Natural killer cell (primary cell): ENCODE measurements at places on chromosomes 5 and 9.

GRCh38 chr5:27727254-27727653, 688.9 kb upstream of the CDH9 start:
- no peak for DNase-seq

GRCh38 chr5:1937590-1937989, 54.9 kb upstream of the IRX4 start:
- no peak for DNase-seq

GRCh38 chr9:128116104-128117083, 11.1 kb downstream of the PTGES2 start:
- no peak for DNase-seq

GRCh38 chr5:42745856-42746255, 10.8 kb upstream of the CCDC152 start:
- DNase-seq = no peak

GRCh38 chr9:128979111-128979510, 31.6 kb downstream of the NUP188 start:
- DNase-seq = no peak

- no peak for DNase-seq
Observed at GRCh38 chr5:31962871-31963307, 211.2 kb downstream of the GOLPH3 start.

DNA sequence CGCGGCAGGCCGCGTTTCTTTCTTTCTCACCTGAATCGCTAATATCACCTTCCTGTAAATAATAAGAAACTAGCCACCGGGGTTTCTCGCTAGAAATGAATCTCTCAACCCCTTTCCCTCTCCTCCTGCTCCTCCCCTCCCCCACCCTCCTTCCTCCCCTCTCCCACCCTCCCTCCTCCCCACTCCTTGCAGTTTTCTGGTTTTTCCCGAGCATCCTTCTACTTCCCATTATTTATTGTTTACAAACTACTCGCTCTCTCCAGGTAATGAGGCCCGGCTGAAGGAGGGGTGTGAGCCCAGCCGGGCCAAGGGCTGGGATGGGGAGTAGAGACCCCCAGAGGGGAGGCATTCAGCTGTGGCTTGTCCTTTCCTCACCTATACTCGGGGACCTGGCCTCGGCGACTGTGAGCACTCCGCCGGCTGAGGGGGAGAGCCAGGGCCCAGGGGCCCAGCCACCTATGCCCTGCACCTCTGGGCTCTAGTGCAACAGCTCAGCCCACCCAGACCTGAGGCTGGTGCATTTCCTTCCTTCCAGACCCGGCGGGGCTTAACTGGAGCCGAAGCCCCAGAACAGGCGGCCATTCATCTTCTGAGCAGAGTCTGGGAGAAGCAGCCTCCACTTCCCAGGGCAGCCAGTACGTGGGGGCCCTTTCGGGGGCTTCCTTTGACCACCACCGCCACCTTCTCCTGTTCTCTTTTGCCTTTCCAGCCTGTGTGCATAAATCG, 2.1 kb upstream of the IRX4 start:
- no peak for DNase-seq

DNA sequence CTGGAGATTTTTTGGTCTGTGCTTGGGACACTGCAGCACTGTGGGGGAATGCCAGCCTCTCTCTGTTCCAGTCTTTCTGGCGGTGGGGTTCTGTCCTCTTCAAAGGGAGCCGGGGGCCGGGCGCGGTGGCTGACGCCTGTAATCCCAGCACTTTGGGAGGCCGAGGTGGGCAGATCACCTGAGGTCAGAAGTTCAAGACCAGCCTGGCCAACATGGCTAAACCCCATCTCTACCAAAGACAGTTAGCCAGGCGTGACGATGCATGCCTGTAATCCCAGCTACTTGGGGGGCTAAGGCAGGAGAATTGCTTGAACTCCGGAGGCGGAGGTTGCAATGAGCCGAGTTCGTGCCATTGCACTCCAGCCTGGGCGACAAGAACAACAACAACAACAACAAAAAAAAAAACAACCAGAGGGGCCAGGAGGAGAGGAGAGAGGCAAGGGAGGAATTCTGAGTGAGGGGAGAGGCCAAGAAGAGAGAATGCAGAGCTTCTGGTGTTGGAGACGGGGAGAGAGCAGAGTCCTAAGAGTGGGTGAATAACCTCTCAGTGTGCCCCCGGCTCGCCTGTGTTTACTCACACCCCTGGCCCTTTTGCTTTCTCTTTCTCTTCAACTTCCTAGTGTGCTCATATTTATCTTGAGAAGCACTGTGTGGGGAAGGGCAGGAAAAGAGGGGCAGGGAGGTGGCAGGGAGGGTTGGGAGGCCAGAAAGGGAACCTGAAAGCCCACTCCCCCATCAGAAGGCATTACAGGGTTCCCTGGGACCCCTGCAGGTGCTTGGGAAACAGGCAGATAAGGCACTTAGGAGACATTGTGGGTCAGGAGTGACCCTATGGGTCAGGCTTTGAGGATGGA, 3.2 kb upstream of the SET start:
- DNase-seq = peak; percentile 51

GRCh38 chr9:134025606-134026541, 593 bp downstream of the BRD3OS start:
- DNase-seq = peak; percentile 72

DNA sequence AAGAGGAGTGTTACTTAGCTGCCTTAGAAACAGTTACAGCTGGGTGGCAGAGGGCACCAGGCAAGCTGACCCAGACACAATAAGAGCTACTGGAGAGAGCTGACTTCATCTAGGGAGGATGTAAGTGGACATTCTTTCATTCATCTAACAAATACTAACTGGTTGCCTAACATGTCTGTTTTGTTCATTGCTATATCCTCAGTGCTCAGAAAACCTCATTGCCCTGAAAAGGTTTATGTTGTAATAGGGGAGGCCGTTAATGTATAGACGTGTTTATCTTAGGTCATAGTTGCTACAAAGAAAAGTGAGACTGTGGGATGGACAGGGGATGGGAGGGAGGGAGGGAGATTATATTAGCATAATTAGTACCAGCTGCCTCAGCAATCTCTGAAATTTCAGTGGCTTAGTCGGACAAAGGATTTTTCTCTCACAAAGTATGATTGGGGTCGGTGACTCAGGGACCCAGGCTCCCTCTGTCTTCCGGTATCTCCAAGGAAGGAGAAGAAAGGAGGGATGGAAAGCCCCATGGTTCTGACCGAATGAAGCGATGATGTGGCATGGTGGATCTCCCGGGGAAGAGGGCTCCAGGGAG, 2.6 kb upstream of the SNX18 start:
- no peak for DNase-seq

- no peak for DNase-seq
Observed at GRCh38 chr5:74054641-74055421, 428.8 kb downstream of the ARHGEF28 start.

DNA sequence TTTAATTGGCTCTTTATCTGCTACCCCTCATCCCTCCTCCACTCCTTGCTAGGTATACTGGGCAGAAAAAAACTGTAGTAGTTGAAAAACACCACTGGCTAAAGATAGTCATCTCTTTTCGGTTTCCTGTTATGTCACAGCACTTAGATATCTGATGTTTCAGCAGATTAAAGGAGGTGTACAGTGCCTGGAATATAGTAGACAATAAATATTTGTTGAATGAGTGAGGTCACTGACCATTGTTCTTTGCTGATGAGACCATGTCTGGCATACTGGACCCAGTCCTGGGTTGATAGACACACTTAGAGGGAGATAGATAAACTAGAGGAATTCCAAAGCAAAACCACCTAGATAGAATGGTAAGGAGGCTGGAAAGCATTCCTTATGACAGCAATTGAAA, 3.2 kb downstream of the GRPEL2 start:
- DNase-seq = no peak

- no peak for DNase-seq
Observed at GRCh38 chr9:87803166-87803565, 77.2 kb downstream of the CTSL start.

DNA sequence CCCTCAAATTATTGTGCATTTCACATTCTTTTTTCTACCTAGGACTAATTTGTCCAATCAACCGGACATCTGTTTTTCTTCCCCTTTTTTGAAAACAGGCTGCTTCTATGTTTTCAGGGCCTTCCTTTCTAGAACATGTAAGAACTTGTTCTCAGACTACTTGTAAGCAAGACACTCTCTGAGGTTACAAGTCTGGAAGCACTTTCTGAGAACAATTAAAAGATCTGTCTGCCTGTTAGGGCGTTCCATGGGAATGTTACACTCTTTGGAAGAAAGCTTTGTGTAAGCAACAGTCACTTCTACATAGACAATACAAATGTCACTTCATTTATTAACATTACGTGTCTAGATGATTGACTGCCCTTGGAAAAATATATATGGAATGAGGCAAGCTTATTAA, 50.9 kb upstream of the HSPB3 start:
- no peak for DNase-seq

DNA sequence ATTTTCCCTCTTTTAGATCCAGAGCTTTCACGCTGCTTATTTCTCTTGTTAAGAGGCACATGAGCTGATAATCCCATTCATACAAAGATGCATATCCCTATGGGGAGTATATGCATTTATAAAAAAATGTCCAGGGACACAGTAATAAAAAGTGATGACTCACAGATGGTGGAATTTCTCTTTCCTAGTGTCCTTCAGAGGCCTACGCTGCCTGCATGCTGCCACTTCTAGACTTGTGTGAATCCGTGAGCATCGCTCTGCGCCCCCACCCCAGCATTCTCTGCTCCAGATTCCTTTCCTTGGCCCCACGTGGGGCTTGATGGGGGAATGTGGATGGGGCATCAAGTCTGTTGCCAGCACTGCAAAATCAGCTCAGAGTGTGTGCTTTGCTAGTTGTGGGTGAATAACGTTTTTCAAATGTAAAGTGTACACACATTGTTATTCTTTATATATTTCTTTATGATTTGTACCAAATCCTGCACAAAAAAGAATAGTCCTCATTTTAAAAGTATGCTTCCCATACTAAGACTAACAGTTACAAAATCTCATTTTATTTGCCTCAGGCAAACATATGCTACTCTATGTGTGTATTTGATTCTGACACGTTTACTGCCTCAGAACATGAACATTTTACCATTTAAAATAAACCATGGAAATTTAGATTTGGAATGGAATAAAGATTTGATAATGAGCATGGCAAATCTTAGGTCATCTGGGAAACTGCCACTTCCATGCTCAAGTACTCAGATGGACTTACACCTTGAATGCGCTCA, 22.4 kb upstream of the RASGRF2 start:
- DNase-seq = no peak

DNA sequence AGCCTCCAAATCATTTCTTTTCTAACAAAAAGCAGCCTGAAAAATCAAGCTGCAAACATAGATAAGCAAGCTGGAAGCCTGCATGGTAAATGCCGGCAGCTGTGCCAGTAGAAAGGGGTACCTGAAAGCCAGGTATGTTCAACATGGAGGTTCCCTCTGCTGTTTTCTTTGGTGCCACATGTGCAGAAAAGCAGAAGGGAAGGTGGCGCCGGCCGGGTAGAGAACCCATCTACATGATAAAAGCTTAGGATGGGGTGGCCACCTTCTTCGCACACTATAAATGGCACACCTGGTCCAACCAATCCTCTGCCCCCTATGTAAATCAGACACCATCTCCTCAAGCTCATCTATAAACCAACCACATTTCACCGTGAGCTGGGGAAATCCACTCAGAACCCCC, 268.9 kb upstream of the IRX2 start:
- DNase-seq = no peak

DNA sequence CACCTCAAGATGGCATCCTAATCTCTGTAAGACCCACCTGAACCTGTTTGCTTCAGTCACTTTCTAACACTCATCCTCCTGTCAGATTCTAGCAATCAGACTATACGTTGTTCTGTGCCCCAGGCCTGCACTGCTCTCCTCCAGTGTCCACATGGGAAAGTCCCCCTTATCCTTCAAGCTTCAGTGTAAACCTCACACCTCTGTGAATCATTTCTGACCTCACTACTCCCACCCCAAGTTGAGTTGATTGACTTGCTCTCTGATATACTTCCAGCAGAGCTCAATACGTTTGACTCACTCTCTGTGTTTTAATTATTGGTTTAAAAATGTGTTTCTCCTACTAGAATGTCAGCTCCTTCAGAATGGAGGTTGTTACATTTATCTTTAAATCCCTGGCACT, 240.2 kb downstream of the FBXL17 start:
- no peak for DNase-seq

GRCh38 chr9:123338710-123339665, 17.0 kb upstream of the CRB2 start:
- peak; percentile 65 for DNase-seq

- DNase-seq = no peak
Observed at GRCh38 chr5:67693956-67694809, 497.6 kb upstream of the CD180 start.

DNA sequence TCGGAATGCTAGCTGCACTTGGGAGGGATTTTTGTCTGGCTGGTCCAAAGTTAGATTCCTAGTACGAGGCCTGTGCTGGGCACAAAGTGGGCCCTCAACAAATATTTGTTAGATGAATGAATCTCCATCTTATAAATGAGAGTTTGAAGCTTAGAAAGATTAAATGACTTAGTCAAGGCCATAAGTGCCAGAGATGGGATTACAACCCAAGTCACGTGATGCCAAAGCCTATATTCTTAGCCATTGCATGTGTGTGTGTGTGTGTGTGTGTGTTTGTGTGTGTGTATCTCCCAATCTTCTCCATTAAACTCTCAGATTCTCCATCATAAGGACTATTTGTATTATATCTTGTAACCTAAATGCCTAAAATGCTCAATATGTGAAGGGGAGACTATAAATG, 130.8 kb upstream of the MAP1B start:
- no peak for DNase-seq

- DNase-seq = no peak
Observed at GRCh38 chr9:1982074-1982473, 33.1 kb upstream of the SMARCA2 start.

DNA sequence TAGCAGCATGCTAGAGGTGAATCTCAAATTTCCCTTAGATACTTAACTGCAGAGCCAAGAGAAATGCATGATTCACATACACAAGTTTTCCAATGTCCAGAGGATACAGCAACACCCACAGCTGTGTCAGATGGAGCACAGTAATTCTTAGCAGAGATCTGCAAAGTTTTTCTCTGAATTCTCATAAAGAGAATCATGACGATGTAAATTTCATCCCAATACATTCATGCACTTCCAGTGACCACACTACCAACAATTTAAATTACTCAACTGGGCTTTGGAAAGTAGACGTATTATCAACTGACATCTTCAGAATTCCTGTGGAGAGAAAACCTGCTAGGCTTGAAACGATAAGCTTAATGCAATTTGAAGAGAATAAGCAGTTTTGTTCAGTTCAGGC, 378.8 kb upstream of the TLE4 start:
- no peak for DNase-seq

DNA sequence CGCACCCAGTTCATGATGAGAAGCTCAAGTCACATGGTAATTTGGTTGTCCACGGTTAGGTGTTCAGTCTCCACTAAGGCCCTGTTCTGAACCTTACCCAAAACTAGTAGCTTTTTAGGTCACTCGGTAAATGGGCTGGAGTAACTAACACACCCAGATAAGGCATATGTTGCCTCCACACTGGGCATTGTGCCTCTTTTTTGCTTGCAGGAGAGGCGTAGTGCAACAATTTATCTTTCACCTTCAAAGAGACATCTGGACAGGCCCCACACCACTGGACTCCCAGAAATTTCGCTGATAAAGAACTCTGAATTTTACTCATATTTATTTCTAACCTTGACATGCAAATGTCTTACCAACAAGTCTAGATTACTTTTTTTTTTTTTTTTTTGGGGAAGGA, 16.8 kb upstream of the PTGES start:
- DNase-seq = no peak
